ENCODE measurements at places on chromosomes 12 and 14. TPM values are rescaled to one million over a fixed set of nuclear protein-coding genes. Genes with fewer than 3 reads are reported as not detected.

DNA sequence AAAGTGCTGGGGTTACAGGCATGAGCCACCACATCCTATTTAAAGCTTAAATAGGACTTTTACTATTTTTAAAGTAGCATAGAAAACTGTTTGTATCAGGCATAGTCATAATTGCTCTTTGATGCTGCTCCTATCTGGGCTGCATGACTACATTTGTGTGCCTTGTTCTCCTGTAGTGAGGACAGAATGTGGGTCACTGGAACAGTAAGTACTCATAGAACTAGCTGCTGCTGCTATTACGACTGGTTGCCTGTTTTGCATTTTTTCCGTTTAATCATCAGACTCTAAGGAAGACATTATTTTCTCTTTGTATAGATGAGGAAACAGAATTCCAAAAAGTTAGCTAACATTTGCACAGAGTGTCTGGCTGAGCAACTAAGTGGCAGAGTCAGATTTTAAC lies 42.8 kb downstream of the ZC3H14 start:
- no peak for DNase-seq

DNA sequence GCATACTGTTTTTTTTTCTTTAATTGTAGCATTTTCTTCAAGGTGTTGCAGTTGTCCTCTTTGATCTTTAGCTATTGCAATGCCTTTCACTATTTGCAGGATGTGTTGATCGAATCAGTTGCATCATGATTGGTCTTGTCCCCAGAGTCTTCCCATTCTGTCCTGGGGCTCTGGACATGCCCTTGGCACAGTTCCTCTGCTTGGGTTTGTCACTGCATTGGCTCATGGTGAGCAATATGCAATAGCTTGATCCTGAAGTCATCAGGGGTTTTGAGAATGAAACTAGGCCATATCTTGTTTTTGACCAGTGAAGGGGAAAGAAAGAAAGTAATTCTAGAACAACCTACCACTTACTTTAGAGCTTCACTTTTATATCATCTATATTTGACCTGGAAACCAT lies 281.5 kb downstream of the TMEM117 start:
- no peak for DNase-seq

DNA sequence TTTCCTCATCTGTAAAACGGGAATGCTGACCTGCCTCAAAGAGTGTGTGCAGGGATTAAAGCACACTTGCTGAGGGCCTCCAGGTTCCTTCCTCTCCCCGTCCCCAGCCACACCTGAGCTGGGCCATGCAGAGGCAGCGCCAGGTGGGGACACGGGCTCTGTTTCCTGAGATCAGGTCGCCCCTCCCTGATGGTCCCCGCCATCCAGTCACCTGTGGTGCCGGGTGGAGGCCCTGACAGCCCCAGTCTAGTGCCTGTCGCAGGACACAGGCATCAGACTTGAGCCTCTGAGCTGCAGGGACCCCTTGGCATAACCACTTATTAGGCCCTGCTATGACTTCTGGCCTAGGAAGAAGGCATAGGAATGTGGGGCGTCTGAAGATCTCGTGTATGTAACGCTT lies 12.5 kb downstream of the CHGA start:
- DNase-seq = no peak

- no peak for DNase-seq
Measured at GRCh38 chr12:132729541-132730320, 19.1 kb downstream of the PGAM5 start.

DNA sequence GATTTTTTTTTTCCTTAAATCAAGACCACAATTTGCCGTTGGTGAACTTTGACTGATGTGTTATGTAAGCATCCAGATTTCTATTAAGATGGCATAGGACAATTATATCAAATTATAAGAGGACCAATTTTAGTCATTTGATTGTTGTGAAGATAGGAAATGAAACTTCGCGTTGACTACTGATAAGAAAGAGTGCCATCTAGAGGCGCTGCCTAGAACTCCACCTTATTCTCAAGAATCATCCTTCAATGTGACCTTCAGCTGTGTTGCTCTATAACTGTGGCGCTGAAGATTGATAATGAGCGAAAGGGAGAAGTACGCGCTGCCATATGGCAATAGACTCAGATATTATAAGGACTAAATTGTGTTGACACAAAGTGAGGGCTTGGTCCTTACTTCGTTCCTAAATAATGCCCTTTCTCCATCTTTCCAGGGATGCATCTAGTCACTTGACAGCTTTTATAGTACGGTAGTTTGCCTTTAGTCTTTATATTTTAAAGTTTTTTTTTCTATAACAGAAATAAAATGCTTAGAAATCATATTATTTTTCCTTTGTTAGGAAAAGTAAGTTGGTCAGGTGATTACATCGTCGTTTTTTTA lies 350.8 kb upstream of the STXBP6 start:
- no peak for DNase-seq

- no peak for DNase-seq
Measured at GRCh38 chr14:31251028-31251958, 43.7 kb upstream of the HECTD1 start.

- no peak for DNase-seq
Measured at GRCh38 chr12:103100257-103100831, 142.9 kb downstream of the ASCL1 start.

- DNase-seq = no peak
Measured at GRCh38 chr14:100578552-100578951, 8.7 kb downstream of the BEGAIN start.

GRCh38 chr14:93533437-93533836 lies 102.7 kb downstream of the UNC79 start:
- DNase-seq = no peak

DNA sequence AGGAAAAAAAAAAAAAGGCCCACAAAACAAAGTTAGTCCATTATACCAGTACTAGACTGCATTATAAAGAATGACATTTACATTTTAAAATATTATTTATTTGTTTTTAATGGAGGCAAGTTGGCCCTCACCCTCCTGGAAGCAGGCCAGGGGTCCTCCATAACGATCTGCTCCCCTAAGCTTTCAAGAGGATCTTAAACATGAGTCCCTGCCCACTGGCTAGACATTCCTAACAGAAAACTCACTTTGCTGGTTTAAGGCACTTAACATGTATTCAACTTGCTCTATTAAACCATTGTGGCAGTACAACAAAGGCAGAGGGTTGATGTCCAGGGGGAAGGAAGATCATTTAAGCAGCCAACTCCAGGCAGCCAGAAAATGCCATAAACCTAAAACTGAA lies 111.4 kb downstream of the STXBP6 start:
- DNase-seq = no peak

GRCh38 chr12:65306366-65307168 lies 28.1 kb downstream of the MSRB3 start:
- DNase-seq = no peak

AJUBA gene
- total RNA-seq = 5.0 TPM

GPRC5D gene
- not detected for total RNA-seq

NCAPD2 gene
- total RNA-seq = 13.6 TPM

CNTN1 gene
- 0.27 TPM for total RNA-seq

RDH5 gene
- total RNA-seq = 6.4 TPM

EXOC3L4 gene
- 0.35 TPM for total RNA-seq

FGF23 gene
- not detected for total RNA-seq

ATG14 gene
- 13.4 TPM for total RNA-seq

MYH7 gene
- 5,274 TPM for total RNA-seq

FAM161B gene
- total RNA-seq = 7.7 TPM
